ENCODE measurements at places on chromosomes 6 and 20. TPM values are rescaled to one million over a fixed set of nuclear protein-coding genes. Genes with fewer than 3 reads are reported as not detected.

GRCh38 chr6:17714177-17714576 is 7.5 kb upstream of the NUP153 start:
- H3K4me3 ChIP-seq: no peak overlapping the region
- no peak overlapping the region for H3K27ac ChIP-seq
- H3K36me3 ChIP-seq: no peaks in the 10 kb centered on the region
- no peaks in the 10 kb centered on the region for H3K4me1 ChIP-seq

DNA sequence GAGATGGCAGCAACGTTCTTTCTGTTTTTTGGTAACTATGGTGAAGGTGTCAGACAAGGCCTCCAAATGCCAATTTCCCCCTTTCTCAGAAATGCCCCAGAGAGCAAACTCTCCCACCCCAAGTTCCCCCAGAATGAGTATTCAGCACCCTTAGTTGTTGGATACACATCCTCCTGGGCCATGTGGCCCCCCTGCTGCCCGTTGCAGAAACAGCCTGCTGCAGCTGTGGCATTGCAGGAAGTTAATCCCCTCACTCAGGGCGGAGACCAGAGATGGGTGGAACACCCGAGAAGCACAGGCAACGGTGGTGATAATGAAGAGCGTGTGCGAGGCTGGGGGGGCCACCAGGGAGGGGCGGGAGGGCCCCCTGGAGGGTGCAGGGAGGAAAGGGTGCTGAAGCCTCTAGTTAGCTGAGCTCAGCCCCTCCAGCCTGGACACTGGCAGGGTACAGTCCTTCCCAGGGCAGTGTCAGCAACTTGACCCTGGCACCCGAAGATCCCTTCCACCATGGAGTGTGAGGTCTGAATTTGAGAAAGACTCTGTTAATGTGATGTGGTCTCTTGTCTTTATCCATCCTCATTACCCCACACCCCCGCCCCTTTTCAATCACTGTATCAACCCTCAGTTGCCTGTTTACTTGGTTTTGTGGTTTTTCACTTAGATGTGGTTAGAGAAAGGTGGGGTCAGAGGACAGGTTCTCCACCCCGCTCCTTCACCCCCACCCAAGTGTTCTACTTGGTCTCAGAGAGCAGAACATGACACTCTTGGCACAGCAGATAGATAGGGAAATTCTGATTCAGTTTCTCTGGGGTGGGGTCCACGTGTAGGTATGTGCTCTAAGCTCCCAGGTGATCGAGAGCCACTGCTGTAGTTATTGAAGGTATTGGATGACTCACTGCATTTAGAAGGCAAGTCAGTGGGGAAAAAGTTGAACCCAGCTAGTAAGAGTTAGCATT is 208.8 kb upstream of the SUPT3H start:
- H3K36me3 ChIP-seq: no peaks in the 10 kb centered on the region
- H3K27me3 ChIP-seq: no peaks in the 10 kb centered on the region
- no peak for DNase-seq

GRCh38 chr6:116695401-116695800 is 14.4 kb downstream of the KPNA5 start:
- H3K4me1 ChIP-seq: no peaks in the 10 kb centered on the region
- peaks cover 11% of the 10 kb centered on the region for H3K36me3 ChIP-seq
- DNase-seq: no peak
- H3K27ac ChIP-seq: no peak overlapping the region
- no peak overlapping the region for H3K4me3 ChIP-seq
- H3K27me3 ChIP-seq: no peaks in the 10 kb centered on the region

DNA sequence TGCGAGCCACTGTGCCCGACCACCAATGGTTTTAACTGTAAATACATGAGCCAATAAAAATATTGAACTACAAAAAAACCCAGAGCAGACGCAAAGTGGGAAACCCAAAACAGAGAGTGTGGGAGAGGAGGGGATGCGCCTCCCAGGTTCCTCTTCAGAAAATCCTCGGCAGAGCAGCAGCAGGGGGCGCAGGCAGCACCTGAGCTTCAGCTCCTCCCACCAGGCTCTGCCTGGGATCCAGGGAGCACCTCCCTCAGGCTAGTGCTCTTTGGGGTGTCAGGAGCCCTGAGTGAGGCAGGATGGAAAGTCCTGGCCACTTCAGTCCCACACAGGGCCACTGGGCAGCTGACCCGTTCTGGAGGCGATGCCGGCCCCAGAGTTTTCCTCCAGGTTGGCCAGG is 536.9 kb upstream of the CDH4 start:
- H3K27me3 ChIP-seq: peaks cover 10% of the 10 kb centered on the region
- H3K4me3 ChIP-seq: no peak overlapping the region

GRCh38 chr6:143457563-143458359 is 7.2 kb downstream of the PEX3 start:
- H3K27ac ChIP-seq: no peak overlapping the region
- H3K27me3 ChIP-seq: no peaks in the 10 kb centered on the region
- peaks cover 18% of the 10 kb centered on the region for H3K36me3 ChIP-seq
- peaks cover 19% of the 10 kb centered on the region for H3K4me1 ChIP-seq

- no peaks in the 10 kb centered on the region for H3K36me3 ChIP-seq
- H3K4me1 ChIP-seq: no peaks in the 10 kb centered on the region
- H3K27ac ChIP-seq: no peak overlapping the region
- DNase-seq: no peak
- no peak overlapping the region for H3K4me3 ChIP-seq
Observed at GRCh38 chr20:16027686-16028085, 545.6 kb downstream of the KIF16B start.

Gene THBS2
- 80.9 TPM for total RNA-seq
